ENCODE measurements at places on chromosomes 7 and 10. TPM values are rescaled to one million over a fixed set of nuclear protein-coding genes. Genes with fewer than 3 reads are reported as not detected.

- DNase-seq, result peak; percentile 7
These were observed 28.0 kb downstream of the GLCCI1 start for GRCh38 chr7:7996568-7996967.

- DNase-seq, result no peak
These were observed 18.8 kb upstream of the KLRG2 start for GRCh38 chr7:139502226-139502625.

- DNase-seq, result peak; percentile 42
These were observed 35.0 kb upstream of the LSM8 start for GRCh38 chr7:118148930-118149329.

- DNase-seq, result no peak
These were observed 121.2 kb upstream of the AFAP1L2 start for GRCh38 chr10:114525368-114525949.

- no peak for DNase-seq
These were observed 89.8 kb upstream of the FGL2 start for GRCh38 chr7:77289387-77289786.

DNA sequence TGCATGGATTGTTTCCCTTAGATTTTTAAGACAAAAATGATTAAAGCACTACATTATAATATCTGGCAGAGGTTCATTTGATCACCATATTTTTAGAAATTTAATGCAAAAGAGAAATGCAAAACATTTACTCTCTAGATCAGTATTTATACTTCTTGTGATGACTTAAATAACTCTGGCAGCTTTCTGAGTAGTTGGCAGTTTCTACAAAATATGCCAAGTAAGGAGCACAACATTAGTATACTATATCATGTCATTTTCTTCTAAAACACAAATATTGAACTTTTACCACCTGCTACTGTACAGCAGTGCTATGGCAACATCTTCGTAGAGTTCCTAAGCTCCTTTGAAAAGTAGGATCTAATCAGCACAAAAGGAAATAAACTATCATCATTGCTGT lies 275.2 kb downstream of the PCDH15 start:
- no peak for DNase-seq

The ZNF248 gene
- total RNA-seq, result 3.7 TPM

DNA sequence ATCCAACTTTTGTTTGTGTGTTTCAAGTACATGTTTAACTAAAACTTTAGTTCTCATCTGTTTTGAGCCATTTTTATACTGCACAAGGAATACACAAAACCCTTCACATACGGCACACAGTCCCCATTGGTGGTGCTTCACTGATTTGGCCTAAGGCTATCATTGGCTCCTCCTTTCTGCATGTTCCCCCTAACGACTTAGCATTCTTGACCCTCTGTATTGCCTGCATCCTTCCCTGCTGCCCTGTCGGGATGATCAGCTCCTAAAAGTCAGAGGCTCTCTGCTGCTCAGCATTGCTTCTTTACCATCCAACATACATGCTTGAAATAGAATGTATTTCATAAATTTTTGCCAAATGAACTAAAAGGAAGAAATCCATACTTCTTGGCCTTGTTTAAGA lies 111.4 kb upstream of the ABCB5 start:
- no peak for DNase-seq

The EEF1AKMT2 gene
- 23.1 TPM for total RNA-seq

GRCh38 chr10:69224862-69225657 lies 4.9 kb downstream of the HKDC1 start:
- no peak for DNase-seq

GRCh38 chr7:18675579-18675978 lies 180.0 kb downstream of the HDAC9 start:
- no peak for DNase-seq

DNA sequence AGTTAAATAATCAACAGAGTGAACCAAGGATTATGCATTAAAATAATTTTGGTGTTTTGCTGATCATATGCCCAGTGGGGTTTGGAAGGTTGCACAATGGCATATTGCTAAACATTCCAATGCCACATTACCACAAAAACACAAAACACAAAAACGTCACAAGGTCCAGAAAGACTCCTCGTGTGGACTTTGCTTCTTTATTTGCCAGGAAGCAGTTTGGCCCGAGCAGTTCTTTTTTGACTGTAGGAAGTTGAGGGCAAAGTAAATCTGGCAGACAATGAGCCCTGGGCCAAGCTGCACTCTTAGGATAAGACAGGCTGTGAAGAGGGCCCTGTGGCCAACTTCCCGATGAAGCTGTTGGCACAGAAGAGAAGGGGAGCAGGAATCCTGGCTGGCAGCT lies 39.2 kb upstream of the SLC35B4 start:
- peak; percentile 66 for DNase-seq

DNA sequence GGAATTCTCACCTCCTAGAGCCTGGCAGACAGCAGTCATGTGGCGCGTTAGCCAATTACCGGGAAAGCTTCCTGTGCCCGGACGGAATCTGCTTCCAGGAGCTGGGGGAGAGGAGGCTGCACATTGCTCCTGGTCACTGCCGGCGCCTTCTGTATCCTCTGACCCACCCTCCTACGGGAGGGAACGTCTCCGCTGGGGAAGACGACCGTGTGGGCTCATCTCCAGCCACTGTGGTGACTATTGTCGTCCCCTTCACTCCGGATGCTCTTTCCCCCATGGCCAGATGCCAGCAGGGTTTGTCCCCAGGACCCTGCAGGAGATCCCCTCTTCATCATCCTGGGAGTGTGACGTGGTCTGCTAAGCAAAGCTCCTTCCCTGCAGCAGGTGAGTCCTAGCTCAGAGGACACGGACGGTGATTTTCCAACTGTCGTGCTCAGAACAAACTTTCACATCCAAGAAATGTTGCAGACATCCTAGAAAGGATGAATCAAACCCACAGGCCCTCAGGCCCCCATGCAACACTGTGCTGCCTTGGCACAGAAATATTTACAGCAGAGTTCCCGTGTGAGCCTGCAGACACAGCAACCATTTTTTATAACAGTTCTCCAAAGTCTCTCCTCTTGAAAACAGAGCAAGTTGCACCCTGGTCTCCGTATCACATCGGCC lies 29.6 kb upstream of the FAM20C start:
- no peak for DNase-seq

- no peak for DNase-seq
These were observed 109.7 kb upstream of the ANLN start for GRCh38 chr7:36279926-36280315.

DNA sequence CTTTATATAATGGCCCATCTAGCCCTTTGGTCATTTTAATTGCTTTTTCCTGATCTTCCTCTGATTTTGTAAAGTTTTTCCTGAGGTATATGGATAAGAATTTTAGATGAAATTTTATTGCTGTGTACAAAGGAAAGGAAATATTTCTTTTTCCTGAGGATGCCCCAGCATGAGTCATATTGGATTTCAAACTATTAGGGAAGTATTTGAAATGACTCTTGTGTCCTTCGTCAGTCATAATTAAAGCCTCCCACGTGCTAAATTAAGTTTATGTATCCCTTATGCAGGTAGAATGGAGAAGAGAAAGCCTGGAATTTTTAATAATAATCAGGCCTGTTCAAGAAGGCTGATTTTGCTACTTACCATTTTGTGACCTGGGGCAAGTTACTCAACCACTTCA lies 82.6 kb upstream of the GLI3 start:
- no peak for DNase-seq

- DNase-seq, result no peak
These were observed 35.3 kb upstream of the BET1 start for GRCh38 chr7:94039368-94040035.

DNA sequence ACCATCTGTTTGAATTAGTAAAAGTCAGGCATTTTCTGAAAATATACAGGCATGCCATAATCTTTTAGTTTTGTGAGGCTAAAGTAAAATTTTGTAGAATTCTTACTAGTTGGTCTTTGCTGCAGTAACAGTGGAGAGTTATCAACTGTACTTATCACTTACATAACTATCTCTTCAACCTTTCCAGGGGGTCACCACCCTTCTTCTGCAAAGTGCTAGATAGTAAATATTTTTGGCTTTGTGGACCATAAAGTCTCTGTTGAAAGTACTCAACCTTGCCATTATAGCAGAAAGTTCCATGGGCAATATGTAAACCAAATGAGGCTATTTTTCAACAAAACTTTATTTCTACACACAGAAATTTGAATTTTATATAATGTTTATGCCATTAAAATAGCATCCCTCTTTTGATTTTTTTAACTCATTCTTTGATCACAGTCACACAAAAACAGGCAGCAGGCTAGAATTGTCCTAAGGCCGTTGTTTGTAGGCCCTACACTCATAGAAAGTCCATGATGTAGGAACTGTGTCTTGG lies 59.5 kb upstream of the KLF6 start:
- no peak for DNase-seq

GRCh38 chr7:55413442-55413841 lies 48.3 kb downstream of the LANCL2 start:
- DNase-seq, result no peak

DNA sequence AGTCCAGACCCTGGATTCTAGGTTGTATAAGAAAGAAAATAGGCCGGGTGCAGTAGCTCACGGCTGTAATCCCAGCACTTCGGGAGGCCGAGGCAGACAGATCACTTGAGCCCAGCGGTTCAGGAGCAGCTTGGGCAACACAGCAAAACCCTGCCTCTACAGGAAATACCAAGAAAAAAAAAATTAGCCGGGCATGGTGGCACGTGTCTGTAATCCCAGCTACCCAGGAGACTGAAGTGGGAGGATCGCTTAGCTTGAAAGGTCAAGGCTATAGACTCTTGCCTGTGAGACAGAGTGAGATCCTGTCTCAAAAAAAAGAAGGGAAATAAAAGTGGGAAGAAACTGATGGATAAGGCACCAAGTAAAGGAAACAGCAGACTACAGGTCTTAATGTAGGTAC lies 287.9 kb upstream of the KLF14 start:
- no peak for DNase-seq

DNA sequence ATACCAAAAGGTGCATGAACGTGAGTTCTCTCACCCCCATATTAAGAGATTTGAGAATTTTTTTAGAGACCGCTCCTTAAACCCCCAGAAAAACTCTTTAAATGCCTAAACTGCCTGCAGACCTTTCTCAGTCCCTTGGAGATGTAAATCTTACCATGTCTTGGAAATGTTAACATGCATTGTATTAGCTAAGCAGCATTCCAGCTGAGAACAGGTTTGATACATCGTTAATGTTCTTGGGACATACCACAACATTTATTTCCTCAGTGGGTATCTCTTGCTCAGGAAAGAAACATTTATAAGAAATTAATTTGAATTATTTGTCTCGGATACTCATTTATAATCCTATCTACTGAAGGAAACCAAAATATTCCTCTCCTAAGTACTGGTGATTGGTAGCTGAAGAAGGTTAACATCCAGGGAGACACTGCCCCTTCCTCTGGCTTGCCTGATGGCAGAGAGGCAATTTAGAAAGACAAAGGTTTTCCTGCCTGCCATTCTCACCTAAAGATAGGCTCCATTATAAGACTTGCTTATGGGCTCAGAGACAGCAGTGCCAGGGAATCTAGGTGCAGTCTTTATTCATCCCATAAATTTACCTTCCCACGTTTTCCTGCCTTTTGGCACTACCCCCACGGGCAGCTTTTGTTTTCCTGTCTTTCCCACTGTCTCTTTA lies 141.2 kb downstream of the COBL start:
- no peak for DNase-seq

DNA sequence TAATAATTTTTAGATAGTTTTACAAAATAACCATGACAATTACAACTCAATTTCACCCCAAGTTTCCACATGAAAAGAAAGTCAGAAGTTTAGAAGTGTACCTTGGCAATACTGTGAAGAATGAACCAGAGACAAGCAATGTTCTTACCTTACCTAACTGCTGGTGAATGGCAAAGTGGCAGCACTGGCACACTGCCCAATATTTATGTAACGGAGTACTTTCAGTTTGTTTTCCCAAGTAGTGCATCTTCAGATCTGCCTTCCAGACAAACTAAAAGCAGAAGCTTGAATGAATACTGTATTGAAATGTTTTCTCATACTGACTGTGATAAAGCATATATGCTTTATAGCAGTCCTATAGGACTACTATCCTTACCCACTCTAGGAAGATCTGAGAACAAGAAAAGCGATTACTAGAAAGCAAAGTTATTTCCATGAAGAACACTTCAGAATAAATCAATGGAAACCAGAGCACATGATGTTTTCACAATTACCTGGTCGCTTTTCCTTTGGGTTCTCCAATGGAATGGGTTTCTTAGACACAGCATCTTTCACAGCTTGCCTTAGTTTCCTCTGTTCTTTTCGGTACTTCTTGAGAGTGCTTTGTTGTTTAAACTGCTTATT lies 1.5 kb downstream of the NOC3L start:
- peak; percentile 9 for DNase-seq

The CADPS2 gene
- 3.4 TPM for total RNA-seq

All from MG63 (cell line).